ENCODE measurements at places on chromosomes 13 and 19.

DNA sequence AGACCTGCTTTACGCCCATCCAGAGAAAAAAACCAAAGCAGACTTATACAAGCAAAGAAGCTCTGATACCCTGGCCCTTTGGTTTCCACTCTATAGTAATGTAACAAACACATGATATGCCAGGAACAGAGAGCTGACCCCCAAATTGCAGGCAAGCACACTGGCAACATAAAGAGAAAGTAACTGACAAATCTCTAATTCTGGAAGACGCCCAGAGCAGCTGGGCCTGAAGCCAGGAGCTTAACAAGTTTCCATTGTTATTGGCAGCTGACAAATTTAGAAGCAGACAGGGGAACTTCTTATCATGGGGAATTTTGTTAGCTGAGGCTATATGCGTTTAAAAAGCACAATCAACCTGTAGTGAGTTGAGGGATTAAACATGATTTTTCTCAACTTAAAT lies 158.0 kb downstream of the DLEU7 start:
- no peak for DNase-seq

- peak; percentile 95 for DNase-seq
Measured at GRCh38 chr19:38657633-38658222, 10.3 kb downstream of the ACTN4 start.

DNA sequence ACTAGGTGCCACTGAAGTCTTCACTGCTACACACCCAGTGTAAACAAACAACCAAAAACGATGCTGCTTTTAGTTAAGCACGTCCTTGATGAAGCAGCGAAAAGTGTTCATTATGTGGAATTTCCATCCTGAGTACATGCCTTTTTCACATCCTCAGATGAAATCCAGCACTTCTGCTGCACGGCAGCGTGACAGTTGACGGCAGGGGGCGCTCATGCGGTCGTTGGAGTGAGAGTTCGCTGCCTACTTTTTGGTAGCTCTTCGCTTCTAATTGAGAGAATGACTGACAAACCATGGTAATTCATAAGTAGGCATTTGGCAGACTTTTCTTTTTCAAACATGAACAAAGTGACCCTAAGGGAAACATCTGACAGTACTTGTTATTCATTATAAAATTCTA lies 1124.9 kb downstream of the EFNB2 start:
- no peak for DNase-seq

DNA sequence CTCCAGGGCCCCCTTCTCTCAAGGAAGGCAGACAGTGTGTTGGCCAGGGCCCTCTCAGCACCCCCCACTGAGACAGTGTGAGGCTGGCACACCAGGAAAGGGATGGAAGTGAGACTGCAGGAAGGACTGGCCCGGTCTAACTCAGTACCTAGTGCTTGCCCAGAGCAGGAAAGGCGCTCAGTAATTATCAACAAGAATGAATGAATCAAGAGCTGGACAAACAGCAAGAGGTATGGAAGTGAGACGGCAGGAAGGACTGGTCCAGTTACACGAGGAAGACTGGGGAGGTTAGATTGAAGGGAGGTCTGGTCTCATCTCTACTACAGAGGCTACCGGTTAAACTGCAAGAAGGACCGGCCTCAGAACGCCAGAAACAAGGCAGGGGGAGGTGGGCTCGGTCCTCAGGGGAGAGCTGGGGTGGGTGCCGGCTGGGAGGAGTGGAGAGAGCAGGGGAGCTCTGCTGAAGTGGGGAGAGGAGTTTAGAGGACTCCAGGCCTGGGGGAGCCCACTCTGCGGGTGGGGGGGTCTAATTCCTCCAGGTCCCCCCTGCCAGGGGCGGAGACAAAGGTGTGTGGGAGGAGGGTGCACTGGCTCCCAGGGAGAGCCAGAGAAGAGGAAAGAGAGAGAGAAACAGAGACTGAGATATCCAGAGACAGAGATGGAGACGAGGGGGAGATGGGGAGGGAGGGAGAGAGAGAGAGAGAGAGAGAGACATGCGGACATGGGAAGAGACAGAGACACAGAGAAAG lies 1.1 kb downstream of the SLC8A2 start:
- no peak for DNase-seq

- no peak for DNase-seq
Measured at GRCh38 chr13:100636441-100636840, 38.2 kb downstream of the TMTC4 start.

DNA sequence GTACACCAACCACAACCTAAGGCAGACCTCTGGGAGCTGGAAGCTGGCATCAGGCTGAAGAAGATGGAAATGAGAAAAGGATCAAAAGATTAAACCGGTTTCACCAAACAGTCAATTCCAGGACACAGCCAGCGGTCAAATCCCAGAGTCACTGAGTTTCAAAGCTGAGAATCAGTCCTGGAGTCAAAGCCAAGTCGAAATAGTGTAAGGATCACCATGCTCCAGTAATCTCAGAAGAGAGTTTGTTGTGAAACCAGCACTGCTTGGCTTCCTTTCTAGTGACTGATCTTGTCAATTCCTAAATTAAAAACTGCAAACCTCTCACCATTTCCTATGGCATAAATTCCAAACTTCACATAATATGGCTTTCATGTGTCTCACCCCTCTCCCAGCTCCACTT lies 198.8 kb downstream of the GPC6 start:
- no peak for DNase-seq

- no peak for DNase-seq
Measured at GRCh38 chr19:56765137-56765536, 75.4 kb downstream of the PEG3 start.

DNA sequence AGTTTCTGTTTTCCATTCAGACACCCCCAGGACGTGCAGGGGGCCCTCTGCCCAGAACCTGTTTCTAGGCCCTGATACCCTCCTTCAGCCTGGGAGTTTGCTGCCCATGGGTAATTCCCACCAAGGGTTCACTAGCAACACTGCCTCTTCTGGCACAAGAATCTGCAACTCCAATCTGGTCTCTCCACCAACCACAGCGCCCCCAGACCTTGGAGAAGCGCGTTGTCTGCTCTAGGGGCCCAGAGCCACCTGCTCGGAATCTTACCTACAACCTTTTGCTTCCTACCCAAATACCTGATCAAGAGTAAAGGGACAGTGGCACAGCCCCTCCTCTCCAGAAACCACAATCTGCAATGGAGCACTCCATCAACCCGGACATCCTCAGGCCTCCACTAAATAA lies 763 bp downstream of the ZNF180 start:
- no peak for DNase-seq

DNA sequence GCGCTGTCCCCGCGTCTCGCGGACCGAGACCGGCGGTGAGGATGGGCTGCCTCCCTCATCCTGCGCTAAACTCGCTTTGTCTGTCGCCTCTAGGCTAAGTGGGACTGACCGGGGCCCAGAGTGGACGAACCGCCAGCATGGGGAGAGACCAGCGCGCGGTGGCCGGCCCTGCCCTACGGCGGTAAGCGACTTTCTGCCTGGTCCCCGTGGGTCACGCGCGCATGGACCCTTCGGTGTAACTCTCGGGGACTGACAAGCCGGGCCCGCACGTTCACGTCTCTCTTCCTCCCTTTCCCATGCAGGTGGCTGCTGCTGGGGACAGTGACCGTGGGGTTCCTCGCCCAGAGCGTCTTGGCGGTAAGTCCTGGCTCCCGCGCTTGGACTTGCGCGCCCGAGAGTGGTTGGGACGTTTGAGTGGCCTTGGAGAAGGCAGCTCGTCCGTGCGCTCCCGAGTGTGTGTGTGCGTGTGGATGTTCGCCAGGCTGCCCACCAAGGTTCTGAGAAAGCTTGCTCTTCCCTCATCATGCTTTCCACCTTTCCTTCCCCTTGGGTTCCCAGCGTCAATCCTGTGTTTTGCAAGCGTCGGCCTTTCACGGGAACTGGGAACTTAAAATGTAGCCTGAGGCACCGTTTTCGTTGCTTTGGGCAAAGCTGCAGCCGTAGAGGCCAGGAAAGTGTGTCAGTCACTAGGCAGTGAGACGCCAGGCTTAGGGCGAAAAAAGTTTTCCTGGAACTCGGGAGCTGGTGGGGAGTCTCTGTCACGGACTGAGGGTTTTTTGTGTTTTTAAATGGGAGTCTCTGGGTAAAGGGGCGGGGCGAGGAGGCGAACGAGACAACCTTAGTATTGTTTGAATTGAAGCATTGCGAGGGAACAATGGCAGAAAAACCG lies 927 bp downstream of the COL4A2 start:
- no peak for DNase-seq

GRCh38 chr13:74190999-74191398 lies 56.8 kb upstream of the KLF12 start:
- no peak for DNase-seq

- DNase-seq: no peak
Measured at GRCh38 chr19:656751-657559, 6.1 kb downstream of the RNF126 start.

- no peak for DNase-seq
Measured at GRCh38 chr13:28819735-28820098, 422 bp upstream of the MTUS2 start.

DNA sequence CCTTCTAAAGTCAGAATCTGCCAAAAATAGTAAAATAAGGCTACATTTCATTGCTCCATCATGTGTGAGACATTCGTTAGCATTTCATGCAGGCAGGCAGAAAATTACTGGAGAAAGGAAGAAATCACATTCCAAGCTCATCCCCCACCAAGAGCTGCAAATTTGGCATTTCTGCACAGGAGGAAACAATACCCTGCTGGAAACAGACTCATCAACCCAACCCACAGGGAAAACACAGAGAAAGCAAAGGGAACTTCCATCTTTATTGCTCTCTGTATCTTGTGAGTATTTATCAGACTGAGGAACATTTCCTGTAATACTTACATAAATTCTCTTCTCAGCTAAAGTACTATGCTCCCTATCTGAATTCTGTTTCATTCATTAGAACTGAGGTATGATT lies 95.7 kb downstream of the KCTD12 start:
- DNase-seq: no peak

DNA sequence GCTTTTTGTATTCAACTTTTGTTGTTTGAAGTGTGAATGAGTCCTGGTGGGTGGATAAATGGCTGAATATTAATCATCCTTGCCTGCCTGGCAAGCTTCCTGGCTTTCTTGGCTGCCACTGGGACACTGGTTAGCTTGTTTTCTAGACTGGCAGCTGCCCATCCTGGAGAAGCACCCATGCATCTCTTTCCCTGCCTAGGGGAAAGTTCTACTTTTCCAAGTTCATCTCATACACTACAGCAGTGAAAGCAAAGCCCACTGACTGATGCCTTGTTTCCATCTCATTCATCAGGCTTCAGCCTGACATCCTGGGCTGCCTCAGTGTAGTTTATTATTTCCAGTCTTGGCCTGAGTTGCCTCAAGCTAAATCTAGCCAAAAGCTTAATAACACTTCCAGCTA lies 244.8 kb downstream of the PCDH20 start:
- DNase-seq: no peak

GRCh38 chr13:33296793-33297425 lies 11.4 kb upstream of the STARD13 start:
- no peak for DNase-seq

DNA sequence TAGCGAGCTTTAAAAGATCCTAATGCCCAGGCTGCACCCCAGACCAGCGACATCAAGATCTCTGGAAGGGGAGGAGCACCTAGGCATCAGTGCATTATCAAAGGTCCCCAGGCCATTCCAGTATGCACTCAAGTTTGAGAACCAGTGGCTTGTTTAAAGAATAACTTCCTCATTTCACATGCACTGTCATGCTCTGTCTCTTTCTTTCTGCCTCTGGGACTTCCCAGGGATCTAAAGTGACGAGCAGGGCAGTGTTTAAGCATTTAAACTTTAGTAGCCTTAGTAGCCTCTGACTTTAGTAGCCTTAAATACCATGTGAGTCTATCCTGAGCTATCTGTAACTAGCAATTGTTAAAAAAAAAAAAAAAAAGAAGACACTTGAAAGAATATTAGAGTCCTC lies 8.9 kb upstream of the FARP1 start:
- DNase-seq: no peak

- DNase-seq: no peak
Measured at GRCh38 chr19:32339988-32340874, 5.2 kb upstream of the ZNF507 start.

DNA sequence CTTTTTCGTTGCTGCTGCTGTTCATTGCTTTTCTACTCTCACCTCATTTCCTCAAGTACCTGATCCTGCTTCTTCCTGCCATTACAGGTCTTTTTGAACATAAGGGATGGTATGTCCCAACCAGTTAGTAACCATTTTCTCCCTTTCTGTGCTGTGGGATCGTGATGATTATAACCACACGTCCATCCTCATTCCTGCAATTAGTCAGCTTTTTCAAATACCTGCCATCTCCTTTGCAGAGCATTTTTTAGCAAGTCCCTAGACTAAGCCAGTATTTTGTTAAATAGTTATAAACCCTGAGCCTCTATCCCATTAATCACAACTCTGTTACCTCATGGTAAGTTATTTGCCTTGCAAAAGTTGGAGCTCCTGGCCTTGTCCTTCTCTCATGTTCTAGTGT lies 109.2 kb downstream of the FNDC3A start:
- DNase-seq: no peak

GRCh38 chr13:76213423-76213904 lies 577.3 kb downstream of the LMO7 start:
- no peak for DNase-seq

DNA sequence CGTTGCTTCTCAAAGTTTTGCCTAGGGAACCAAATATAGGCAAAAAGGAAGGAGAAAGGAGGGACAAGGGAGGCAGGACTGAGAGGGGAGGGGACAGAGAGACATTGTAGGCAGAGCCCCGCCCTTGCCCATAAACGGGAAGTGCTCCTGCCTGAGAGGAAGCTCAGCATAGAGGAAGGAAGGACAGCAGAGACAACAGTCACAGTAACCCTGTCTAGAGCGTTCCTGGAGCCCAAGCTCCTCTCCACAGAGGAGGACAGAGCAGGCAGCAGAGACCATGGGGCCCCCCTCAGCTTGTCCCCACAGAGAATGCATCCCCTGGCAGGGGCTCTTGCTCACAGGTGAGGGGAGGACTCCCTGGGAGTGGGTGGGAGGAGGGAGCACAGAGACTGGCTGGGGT lies at the start of gene CEACAM21:
TSS of gene CEACAM21 (plus strand) at position 169 of the 400 bp plus-strand sequence. CDS start at position 278, 109 bp downstream.
- no peak for DNase-seq

DNA sequence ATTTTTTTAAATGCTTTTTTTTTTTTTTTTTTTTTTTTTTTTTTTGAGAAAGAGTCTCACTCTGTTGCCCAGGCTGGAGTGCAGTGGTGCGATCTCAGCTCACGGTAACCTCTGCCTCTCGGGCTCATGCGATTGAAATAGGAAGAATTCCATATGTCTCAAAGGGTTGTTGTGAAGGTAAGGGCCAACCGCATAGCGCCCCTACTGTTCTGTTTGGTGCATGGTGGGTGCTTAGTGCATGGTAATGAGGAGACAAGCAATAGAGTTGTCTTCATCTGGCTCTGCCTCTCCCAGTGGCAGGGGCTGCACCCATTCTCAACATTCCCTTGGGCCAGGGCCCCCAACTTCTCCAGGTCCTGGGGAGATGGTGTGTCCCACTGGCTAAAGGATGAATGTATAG lies 68.7 kb downstream of the RASL11A start:
- DNase-seq: no peak

GRCh38 chr19:49148044-49148682 lies 7.0 kb downstream of the HRC start:
- DNase-seq: no peak
